Activated CD4-positive, alpha-beta T cell treated with anti-CD3 and anti-CD28 coated beads, Interleukin-2, amount 10 ng/mL, durations not matched to agents 7 days and 5 days (primary cell): ENCODE measurements at places on chromosomes 2 and 18. TPM values are rescaled to one million over a fixed set of nuclear protein-coding genes. Genes with fewer than 3 reads are reported as not detected.
A peak's percentile ranks its signal among the peaks of the same experiment; 100 is the strongest.

The LRRC30 gene
- not detected for total RNA-seq

GRCh38 chr2:16622399-16622968 is 43.1 kb downstream of the CYRIA start:
- DNase-seq = no peak
- H3K27me3 ChIP-seq = no peaks in the 10 kb centered on the region
- H3K27ac ChIP-seq = peak overlapping the region; percentile 6
- H3K4me1 ChIP-seq = peaks cover 41% of the 10 kb centered on the region

The LHCGR gene
- not detected for total RNA-seq

- no peak overlapping the region for H3K27ac ChIP-seq
- DNase-seq = no peak
- no peak overlapping the region for H3K4me3 ChIP-seq
- no peaks in the 10 kb centered on the region for H3K4me1 ChIP-seq
- no peaks in the 10 kb centered on the region for H3K36me3 ChIP-seq
Observed at GRCh38 chr18:43442571-43442970, 165.3 kb upstream of the SYT4 start.

- H3K4me3 ChIP-seq = peak overlapping the region; percentile 91
- H3K36me3 ChIP-seq = peaks cover 48% of the 10 kb centered on the region
- peak; percentile 90 for DNase-seq
Observed at GRCh38 chr2:201118121-201118960, 2.4 kb downstream of the CFLAR start.
